ENCODE measurements at places on chromosomes 11 and 22.

DNA sequence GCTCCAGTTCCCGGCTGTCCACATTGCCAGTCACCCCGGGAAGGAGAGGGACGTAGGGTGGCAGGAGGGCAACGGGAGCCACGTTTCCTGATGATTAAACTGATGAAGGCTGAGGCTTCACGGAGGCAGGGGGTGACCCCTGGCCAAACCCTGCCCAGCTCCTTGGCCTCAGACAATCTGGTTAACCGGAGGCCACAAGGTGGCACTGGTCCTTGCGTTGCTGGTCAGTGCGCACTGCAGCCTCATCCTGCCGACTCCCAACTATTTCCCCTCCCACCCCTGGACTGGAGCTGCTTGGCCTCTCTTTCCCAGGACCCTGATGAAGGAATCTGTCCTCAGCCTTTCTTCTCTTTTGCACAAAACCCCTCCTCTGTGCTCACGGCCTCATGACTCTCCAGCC lies 75.3 kb downstream of the PDE2A start:
- DNase-seq: peak; percentile 75

DNA sequence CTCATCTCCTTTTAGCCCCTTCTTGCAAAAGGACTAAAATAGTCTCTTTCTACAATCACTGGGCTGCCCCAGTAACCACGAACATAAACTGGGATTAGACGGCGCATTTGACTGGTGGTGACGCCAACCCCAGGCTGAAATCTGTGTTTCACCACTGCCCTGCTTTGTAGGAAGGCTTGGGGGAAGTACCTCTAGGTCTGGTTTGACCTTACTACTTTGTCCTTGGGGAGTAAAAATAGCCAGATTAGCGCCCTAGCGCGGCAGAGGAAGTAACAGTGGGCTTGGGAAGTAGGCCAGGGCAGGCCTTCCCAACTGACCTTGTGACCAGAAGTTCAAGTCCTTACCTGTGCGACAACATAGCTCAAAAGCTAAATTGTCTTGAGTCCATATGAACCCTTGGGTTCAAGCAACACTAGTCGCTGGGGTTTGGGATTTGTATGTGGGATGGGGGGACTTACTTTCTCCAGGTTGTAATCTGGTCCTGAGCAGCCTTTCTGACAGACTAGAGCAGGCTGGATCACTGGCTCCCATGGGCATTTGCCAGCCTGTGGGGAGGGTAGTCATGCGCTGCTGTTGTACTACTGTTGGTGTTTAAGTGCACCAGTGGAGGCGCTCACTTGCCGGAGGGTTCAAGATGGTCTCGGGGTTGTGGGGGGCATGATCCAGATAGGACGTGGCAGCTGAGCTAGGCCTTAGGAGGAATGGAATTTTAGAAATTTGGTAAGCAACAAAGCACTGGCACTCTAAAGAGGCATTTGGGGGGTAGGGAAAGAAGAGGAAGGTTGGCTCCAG lies 953 bp upstream of the PACS1 start:
- DNase-seq: peak; percentile 67

GRCh38 chr11:73598719-73599379 lies 937 bp upstream of the FAM168A start:
- no peak for DNase-seq

DNA sequence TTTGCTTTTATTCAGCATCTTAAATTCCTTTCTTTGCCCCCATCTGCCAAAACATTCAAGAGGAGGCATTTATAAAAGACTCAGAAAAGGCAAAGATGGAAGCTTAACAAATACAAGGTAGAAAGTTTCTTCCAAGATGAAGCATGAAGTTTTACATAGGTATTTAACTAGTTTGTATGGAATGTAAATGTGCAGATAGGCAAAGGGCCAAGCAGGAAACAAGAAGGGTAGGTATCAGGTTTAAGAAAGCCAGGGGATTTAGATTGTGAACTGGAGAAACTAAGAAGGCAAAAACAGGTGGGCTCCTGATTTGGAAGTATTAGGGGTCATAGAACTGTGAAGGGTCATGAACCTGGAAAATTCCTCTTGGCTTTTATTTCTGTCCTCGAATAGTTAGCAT lies 62.6 kb downstream of the PPP2R1B start:
- DNase-seq: no peak

- DNase-seq: no peak
Measured at GRCh38 chr11:58135171-58135570, 9.8 kb upstream of the OR9I1 start.

DNA sequence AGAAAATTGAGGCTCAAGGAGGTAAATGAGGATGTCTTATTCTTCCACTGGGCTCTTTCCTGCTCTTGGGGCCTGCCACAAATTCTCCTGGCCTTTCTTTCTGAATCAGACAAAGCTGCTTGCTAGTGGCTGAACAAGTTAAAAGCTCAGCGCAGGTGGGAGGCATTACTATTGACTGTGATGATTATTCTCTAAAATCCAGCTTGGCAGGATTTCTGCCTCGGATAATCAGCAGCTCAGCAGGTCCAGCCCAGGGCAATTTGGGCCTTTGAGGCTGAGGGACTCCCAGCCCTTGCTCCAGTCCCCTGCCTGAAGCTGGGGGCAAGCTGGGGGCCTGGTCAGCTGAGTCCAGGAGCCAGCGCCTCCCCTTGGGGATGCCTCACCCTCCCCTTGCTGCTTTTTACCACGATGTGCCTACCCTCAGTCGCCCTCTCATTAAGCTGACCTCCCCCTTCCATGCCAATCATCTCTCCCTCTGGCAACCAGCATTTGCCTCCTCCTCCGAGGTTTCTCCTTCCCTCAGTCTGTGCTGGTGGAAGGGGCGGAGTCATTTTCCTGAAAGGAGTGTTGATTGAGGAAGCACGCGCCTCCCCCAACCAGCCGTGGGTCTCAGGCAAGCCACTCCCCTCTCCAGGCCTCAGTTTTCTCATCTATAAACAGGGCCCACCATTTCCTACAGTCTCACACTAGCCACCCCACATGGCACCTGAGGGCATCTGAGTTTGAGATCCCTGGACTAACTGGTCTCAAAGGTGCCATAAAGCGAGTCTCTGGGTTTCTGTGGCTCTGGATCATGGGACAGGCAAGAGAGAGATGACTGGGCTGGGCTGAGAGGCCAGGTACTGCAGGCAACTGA lies 60.6 kb upstream of the PRDM11 start:
- DNase-seq: no peak

- DNase-seq: no peak
Measured at GRCh38 chr11:1449490-1450243, 36.9 kb downstream of the MOB2 start.

- peak; percentile 34 for DNase-seq
Measured at GRCh38 chr11:17077240-17077519, 287 bp downstream of the RPS13 start.

GRCh38 chr22:17705951-17706900 lies 67.7 kb downstream of the BCL2L13 start:
- peak; percentile 84 for DNase-seq

All from hepatic stellate cell (primary cell).